Right forelimb (tissue), 1 donor: ENCODE measurements at places on chromosomes 2 and 18.

DNA sequence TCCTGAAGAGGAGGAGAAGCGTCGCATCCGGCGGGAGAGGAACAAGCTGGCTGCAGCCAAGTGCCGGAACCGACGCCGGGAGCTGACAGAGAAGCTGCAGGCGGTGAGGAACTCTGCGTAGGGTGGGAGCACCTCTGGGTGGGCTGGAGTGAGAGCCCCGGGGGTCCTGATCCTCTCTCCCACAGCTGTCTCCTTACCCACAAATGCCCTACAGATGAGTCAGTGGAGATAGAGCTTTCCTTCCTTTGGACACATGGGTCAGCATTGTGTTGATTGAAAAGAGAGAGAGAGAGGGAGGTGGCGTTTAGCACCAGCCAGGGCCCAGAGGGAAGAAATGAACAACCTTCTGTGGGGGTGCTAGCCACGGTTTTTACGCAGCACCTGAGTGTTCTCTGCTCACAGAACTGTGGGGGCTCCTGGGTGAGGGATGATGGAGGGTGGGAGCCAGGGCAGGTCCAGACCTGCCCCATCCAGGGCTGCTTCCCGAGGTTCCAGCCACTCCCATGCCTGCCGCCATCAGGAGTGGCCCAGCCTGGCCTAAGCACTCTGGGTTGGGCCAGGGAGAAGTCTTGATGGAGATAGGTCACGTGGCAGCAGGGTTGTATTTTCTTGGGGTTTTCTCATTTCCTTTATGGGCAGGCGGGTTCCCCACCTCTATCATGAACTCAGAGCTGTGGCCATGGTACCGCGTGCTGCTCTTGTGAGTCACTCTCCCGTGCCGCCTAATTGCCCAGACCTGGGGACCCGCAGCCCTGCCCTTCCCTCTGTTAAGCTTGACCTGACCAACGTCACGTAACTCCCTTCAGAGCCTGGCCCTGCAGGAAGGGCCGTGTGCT, 16.3 kb downstream of the FOSL2 start:
- DNase-seq: no peak

GRCh38 chr2:115183144-115183543, 740.7 kb downstream of the DPP10 start:
- DNase-seq: no peak

DNA sequence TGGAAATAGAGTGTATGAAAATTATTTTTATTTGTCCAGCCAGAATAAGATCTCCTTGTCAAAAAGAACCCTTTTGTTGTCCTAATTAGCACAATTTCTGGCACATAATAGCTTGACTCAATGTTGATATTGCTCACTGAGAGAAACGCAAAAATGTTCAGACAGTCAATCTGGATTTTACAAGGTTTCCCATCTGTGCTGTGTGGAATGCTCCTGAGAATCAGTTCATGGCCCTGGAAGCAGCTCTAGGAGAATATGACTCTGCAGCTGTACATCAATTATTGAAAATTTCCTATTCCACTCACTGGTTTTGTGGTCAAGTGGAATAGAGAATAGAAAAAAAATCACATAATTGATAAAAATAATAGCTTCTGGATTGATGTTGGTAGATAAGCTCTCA, 1582.9 kb upstream of the NXPH2 start:
- DNase-seq: no peak

- no peak for DNase-seq
These were observed 247.0 kb upstream of the SYT4 start for GRCh38 chr18:43524260-43524659.

DNA sequence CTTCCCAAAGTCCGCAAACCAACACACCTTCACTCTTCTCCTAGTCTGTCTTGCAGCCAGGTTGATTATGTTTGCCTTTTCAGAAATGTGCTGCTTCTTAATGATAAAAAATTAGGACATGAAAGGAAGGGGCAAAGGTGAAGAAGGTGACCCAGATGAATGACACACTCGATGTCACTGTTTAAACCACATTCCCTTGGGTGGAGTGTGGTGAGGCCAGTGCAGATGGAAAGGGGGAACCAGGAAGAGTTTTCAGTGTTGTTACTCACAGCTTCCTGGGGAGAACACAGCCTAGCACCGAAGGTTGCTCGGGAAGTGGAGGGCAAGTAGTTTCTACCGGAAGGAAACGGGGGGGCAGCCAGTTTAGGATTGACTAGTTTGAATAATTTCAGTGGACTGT, 57.2 kb upstream of the BOD1L2 start:
- DNase-seq: no peak

DNA sequence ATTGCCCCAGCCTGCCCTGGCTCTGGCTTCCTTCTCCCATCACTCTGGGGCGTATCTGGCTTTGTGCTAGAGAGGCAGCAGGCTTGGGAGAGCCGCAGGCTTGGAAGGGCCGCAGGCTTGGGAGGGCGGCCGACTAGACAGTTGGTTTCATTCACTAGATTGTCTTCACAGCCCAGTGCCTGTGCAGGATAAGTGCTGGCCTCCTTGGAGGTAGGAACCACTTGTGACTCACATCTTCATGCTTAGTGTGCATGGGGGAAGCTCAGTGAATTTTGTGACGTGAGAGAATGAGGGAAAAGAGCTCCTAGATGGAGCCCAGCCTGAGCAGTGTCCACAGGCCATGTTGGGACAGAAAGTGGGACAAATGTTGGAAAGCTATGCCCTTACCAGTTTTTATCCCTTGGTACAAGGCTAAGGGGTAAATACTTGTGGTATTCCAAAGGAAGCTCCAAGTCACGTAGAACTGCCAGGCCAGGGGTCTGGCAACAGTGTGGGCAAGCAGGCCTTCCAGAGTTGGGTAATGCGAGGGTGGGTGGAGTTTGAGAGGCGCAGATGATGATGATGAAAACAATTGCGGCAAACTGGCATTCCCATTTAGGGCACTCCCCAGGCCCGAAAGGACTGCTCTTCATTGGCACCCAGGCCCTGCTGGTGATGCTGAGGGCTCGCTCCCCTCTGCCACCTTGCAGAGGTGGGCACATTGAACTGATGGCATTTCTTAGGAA, 100.1 kb downstream of the DDX1 start:
- DNase-seq: no peak

DNA sequence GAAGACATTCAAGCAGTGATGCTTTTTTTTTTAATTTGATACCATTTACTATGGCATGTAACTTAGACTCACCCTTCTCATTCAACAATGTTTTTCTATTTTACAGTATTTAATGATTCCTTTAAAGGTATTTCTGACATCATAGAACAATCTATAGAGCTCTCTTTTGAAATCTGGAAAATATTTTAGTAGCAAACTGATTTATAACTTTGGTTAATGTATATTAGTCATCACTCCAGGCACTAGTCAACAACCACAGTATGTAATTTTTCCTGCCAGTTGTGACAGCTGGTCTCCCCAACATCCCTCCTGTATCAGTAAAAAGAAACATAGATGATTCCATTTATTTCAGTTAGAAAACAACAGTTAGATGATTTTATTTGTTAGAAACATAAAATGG, 122.9 kb downstream of the LCLAT1 start:
- DNase-seq: no peak

DNA sequence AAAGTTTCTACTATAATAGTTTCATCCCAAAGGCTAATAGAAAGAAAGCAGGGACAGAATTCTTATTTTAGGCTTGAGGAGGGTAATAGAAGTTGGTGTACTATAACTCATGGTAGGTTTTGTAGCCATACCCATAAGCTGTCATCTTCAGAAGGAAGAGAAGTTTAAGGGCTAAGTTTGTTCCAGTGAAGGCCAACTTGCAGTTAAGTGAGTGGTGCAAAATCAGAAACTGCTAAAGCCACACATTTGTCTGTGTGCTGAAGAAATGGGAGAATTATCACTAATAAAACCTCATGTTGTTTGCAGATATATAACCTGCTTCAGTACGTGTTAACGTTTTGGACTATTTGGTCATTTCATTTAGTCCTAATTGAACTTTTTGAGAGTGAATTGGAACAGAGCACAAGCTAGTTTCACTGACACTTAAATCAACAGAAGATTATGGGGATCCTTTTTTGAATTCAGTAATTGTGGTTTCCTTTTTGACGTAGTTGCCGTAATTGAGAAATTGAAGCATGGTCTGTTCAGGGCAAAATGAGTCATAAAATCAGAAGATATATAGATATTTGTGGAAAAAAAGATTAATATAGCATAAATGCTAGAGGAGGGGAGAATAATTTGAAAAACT, 69.1 kb downstream of the PHLPP1 start:
- DNase-seq: no peak

DNA sequence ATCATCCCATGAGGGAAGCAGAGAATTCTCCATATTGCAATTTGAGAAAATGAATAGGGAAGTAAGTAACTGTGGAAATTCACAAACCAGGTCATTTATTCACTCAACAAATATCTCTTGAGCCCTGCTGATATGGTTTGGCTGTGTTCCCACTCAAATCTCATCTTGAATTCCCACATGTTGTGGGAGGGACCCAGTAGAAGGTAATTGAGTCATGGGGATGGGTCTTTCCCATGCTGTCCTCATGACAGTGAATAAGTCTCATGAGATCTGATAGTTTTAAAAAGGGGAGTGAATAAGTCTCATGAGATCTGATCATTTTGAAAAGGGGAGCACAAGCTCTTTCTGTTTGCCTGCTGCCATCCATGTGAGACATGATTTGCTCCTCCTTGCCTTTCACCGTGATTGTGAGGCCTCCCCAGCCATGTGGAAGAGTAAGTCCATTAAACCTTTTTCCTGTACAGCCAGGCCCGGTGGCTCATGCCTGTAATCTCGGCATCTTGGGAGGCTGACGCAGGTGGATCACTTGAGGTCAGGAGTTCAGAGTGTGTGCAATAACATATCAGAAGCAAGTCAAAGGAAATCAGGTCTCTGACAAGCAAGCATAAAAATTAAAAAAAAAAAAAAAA, 193.2 kb downstream of the NDUFA10 start:
- DNase-seq: peak; percentile 19

DNA sequence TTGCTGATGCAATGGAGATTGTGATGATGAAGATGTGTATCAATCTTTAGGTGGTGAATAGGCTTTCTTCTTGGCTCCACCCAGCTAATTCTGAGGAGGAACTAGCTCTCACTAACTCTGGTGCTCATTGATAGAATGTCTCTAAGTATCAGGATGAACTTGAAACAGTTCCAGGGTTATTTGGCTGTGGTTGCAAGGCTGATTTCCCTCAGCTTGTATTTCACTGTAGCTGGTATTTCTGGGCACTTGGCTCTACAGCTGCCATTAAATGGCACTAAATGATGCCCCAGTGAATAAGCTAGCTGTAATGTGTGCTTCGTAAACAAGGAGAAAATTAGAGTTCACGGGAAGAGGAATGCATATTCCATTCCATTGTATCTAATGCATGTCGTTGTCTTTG, 241.2 kb downstream of the RPIA start:
- no peak for DNase-seq

- DNase-seq: no peak
These were observed 63.5 kb downstream of the ANKRD44 start for GRCh38 chr2:197247083-197247482.

DNA sequence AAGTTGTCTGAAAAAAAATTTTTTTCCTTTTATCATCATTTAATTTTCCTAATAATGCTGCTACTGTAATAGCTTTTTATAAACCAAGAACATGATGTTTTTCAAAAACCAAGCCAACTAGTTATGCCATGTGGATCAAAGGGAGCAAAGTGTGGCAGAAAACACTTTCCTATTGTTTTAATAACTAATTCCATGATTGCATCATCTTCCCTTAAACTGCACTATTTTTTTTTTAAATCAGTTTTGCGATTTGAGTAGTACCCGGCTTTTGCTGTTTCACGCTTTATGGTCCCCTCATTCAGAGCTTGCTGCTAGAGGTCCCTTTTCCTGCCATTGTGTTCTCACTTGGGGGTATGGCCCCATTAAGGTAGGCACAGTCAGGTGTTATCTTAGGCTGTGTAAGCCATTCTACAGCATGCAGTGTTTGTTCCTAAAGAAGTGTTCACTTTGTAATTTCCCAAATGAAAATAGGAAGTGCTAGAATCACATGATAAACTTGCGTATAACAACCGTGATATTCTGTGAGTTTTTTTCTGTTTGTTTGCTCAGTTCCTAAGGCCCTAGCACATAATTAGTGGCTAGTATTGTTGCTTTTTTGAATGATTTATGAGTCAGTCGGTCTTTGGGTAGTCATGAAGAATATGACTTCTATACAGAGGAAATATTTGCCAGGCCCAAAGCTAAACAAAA, 225.8 kb downstream of the PTGR3 start:
- DNase-seq: no peak

- DNase-seq: no peak
These were observed 69.1 kb downstream of the IRS1 start for GRCh38 chr2:226730481-226730880.

DNA sequence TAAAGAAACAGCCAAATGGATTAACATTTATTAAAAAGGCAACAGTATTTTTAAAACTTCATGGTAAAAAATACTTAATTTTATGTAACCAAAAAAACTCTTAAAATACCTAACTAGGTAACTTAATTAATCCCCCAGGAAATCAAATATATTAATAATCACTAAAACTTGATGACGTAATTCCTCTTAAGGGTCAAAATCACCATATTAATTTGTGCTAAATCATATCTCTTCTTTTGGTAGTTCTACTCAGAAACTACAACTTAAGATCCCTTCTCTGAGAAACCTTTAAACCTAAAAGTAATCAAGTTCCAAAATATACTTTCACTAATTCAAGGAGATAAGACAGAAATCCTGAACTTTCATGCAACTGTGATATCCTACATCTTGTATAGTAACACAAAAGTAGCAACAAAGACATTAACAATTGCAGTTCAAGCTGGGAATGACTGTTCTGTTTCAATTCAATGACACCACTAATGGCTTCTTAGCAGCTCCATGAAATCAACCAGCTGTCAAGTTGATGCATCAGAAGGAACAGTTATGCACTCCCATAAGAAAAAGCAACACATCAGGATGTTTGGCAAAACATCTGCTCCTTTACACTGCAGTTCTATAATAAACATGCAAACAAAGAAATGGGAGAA, 4.0 kb downstream of the BAZ2B start:
- no peak for DNase-seq

DNA sequence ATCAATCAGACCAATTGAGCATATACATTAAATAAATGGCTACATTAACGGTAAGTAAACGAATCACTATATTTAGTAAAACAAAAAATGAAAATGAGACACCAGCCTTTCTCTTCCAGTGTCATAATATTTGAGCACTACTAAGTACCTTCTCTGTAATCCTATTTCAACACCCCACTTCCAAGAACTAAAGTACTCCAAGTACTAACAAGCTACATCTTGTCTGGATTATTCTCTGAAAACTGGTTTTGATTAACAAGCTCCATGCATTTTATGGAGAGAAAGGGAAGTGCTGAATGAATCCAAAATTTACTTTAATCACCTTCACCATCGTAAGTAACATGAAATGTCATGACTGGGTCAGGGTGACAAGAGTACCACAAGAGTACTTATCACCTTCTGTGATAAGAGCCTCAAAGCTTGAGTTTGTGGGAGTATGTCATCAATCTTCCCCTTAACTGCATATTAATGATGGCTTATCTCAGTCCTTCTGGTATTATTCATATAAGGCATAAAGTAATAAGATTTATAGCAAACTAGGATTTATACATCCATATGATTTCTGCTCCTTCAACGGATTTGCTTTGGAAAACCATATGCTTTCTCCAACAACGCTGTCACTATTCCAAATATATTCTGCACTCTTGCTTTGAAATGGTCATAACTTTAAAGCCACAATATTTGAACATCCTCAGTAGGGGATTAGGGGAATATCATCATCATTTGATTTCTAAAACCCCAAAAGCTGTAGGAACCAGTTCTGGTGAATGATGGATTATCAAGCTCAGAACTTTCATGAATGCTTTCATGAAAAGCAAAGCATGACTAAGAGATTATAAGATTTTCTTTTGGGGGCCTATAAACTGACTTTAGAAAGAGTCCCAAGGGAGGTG, 127.0 kb downstream of the ANTXR1 start:
- DNase-seq: no peak

- DNase-seq: no peak
These were observed 9.0 kb downstream of the TMEM214 start for GRCh38 chr2:27041752-27042151.

GRCh38 chr2:43764086-43764705, 9.6 kb upstream of the DYNC2LI1 start:
- no peak for DNase-seq
